CD4-positive, alpha-beta T cell treated with Interferon gamma for 1 hour (primary cell): ENCODE measurements at places on chromosomes 16 and 17.
A peak's percentile ranks its signal among the peaks of the same experiment; 100 is the strongest.

GRCh38 chr16:88382491-88383400, at the start of gene ZNF469:
Gene ZNF469, plus strand, starts transcription at chr16:88382959. Its CDS starts 44,512 bp downstream, at chr16:88427471.
- DNase-seq, result no peak

GRCh38 chr17:67442787-67443624, 65.9 kb downstream of the PITPNC1 start:
- no peak for DNase-seq

DNA sequence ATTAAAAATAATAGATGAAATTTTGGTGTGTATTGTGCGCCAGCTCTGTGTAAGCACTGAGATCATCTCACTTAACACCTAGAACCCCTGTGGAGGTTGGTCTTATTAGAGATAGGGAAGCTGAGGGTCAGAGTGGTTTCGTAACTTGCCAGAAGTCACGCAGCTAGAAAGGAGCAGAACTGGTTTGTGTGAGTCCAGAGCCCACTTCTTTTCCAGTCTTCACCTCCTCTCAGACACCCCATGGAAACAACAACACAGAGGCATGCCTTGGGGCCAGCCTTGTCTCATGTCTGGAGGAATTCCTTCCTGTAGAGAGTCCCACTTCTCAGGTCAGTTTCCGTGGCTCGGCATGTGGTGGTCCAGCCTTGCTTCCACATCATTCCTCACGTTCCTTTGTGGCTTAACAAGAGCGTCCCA, 16.5 kb downstream of the YPEL2 start:
- no peak for DNase-seq

DNA sequence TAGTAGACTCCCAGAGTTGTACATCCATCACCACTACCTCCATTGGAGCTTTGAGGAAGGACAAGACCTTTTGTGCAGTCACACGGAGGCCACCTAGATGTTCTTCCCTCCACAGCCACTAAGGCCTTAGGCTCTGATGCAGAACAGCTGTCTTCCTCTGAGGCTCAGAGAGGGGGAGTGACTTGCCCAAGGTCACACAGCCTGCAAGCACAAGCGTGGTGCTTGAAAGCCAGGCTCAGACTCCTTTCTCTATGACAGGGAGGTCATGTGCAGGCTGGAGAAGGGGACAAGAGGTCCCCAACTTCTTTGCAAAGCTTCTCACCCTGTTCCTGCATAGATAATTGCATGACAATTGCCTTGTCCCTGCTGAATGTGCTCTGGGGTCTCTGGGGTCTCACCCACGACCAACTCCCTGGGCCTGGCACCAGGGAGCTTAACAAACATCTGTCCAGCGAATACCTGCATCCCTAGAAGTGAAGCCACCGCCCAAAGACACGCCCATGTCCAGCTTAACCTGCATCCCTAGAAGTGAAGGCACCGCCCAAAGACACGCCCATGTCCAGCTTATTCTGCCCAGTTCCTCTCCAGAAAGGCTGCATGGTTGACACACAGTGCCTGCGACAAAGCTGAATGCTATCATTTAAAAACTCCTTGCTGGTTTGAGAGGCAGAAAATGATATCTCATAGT, 12.7 kb downstream of the SCGB1C2 start:
- DNase-seq, result no peak

DNA sequence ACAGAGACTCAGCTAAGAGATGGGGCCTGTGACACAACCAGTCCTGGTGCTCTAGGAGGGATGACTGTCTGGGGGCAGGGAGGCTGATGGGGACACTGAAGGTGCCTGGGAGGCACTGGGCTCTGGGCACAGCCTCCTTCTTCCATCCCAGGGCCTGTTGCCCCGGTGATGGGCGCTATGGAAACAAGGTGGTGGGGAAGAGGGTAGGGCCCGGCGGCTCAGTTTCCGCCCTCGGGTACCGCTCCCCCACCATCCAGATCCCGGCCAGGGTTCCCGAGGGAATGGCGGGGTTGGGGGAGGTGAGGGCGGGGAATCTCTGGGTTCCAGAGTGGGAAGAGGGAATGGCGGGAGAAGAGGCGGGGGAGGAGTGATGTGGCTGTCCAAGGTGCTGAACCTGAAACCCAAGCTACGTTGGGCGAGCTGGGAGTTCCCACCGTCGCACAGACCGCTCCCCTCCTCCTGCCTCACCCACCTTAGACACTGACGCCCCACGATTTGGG, 981 bp downstream of the KCNH4 start:
- DNase-seq, result no peak

- DNase-seq, result no peak
Measured at GRCh38 chr17:83085526-83086198, 6.3 kb downstream of the METRNL start.

- no peak for DNase-seq
Measured at GRCh38 chr17:50045154-50045553, 10.8 kb upstream of the ITGA3 start.

- no peak for DNase-seq
Measured at GRCh38 chr16:20838240-20838639, 31.9 kb downstream of the REXO5 start.

DNA sequence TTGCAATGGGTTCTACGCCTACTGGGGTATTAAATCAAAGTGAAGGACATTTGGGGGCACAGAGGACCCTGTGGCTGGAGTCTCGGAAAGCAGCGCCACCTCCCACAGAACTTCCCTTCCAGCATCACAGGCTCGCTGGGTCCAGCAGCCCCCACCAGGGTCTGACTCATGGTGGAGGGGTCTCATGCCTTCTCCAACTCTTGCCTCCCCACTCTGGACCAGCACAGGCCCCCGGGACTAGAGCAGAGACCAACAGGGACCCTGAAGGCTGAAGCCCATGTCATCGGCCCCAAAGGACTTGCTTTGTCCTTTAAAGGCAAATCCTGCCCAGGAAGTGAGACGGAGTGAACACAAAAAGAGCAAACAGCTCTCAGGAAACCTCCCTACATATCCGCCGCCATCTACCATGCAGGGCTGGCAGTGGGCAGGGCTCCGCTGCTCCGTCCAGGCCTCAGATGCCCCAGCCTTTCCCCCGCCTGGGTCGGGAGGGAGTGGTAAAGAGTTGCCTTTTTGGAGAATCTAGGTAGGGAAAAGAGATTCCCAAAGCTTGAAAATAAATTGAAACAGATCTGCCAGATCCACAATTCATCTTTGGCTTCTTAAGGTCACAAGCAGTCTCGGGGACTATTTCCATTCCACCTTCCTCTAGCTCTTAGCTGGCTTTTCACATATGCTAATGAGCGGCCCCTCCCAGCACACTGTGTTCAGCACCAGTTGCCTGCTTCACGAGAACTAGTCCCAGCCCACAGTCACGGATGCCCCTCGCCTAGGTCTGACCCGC, 2.1 kb upstream of the GPRC5C start:
- DNase-seq, result no peak

DNA sequence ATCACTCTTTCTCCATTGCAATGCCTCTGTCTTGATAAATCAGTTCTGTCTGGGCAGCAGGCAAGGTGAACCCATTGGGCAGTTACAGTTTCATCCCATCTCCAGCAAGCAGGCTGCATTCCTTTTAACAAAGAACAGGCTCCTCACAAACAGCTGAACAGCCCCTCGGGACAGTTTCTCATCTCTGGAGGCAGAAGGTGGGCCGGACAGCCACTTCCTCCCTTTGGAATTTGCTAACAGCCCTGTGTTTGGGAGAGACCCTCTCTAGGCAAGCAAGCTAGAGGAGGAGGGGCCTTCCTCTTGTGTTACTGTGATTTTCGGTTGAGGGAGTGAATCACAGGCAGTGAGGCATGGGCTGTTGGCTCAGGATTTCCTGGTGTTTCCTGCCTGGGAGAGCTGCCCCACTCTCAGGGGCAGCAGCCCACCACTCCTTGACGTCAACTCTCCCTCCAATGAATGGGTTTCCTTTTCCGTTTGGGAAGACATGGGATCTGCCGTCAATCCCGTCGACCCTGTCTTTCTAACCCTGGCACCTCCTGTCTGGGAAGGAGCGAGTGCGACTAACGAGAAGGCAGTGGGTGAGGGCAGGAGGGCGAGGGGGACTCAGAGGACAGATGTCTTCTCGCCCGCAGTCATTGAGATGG, 3.7 kb upstream of the PGS1 start:
- no peak for DNase-seq

- no peak for DNase-seq
Measured at GRCh38 chr17:57279432-57279831, 23.1 kb downstream of the MSI2 start.

GRCh38 chr16:66908116-66908515, 10.6 kb downstream of the CDH16 start:
- no peak for DNase-seq

DNA sequence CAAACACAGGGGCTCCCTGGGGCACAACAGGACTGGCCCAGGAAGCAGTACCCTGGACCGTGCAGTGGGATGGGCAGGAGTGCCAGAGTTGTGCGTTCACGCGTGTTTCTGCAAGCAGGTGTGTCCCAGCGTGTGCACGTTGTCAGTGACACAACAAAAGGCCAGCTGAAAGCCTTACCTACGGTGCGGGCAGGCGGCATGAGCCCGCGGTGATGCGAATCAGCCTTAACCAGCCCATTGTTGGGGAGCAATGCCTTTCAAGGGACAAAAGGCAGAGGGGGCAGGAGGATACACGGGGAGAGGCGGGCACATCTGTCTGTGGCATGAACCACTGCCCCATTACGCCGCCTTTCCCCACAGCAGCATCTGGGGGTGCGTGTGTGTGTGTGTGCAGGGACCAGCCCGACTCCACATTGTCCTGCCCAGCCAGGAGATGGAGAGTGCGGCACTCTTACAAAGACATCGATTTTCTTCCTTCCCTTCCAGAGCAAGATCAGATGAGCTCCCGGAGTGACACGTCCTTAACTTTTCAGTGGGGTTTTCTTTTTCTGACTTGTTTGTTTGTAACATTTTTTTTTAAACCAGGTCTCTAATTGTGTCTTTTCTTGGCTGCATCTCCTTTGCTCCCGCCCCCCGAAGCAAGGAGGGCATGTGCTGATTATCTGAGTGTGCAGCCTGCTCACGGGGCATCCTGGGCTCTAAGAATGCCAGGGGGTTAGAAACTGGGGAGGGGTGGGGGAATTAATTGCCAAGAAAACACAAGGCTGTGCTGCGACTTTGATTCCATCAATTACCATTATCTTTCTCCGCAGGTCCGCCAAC, 158.1 kb downstream of the ZNF423 start:
- DNase-seq, result no peak

- DNase-seq, result peak; percentile 43
Measured at GRCh38 chr17:78375401-78376151, 2.9 kb upstream of the PGS1 start.

DNA sequence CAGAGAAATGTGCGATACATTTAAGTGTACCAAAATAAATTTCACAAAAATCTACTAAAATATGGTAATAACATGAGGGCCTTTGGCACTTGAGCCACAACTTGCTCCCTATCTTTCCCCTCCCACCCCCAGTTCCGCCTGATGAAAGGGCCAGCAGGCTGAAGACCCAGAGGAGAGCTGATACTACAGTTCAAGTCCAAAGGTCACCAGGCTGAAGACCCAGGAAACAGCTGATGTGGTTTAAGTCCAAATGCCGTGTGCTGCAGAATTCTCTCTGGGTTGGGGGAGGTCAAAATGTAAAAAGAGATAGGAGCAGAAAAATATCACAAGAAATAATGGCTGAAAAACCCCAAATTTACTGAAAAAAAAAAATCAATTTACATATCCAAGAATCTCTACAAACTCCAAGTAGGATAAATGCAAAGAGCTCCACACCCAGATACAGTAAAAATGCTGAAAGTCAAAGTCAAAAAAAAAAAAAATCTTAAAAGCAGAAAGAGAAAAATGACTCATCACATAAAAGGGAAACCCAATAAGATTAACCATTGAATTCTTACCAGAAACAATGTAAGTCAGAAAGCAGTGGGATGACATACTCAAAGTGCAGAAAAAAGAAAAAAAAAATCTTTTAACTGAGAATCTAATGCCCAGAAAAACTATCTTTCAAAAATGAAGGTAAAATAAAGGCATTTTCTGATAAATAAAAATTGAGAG, 452.1 kb upstream of the ASIC2 start:
- DNase-seq, result no peak

DNA sequence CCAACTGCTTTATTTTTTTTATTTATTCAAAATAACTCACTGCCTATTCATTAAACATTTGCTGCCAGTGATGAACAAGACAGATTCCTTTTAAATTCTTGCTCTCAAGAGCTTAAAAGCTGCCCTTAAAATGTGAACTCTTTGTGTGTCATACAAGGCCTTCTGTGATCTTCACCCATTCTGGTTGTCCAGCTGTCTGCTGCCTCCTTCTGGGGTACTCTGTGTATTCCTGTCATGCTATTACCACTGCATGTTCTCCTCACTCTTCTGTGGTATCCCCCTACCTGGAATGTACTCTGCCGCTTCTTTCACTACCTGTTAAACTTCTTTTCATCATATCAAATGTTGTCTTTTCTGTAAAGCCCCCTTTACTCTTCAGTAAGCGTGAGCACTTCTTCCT, 165.8 kb downstream of the CHD9 start:
- DNase-seq, result no peak

DNA sequence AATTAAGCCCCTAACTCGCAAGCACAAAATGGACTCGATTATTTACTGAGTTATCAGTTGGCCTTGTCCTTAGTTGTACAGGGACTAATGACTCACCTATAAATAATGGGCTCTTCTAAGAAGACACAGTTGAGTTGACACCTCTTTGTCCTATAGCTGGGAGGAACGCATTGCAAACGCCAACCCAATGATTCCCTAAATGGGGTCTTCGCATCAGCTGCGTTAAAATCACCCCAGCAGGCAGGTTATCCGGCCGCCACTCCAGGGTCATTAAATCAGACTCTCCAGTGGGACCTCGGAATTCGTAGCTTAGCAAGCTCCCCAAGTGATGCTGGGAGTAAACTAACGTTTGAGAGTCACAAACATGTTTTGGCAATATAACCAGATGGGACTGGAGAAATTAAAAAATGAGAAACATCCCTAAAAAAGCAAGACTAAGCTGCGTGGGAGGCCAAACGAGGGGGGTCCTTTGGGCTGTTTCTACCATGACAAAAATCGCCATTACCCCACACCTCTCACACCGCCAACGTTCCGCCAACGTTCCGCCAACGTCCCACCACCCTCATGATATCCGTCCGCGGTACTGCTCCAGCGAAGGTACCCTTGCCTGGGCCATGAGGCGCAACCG, 932 bp upstream of the NFE2L1 start:
- no peak for DNase-seq

- DNase-seq, result no peak
Measured at GRCh38 chr17:14622615-14623101, 321.8 kb downstream of the HS3ST3B1 start.

GRCh38 chr17:18121144-18121910, 12.8 kb downstream of the MYO15A start:
- no peak for DNase-seq

DNA sequence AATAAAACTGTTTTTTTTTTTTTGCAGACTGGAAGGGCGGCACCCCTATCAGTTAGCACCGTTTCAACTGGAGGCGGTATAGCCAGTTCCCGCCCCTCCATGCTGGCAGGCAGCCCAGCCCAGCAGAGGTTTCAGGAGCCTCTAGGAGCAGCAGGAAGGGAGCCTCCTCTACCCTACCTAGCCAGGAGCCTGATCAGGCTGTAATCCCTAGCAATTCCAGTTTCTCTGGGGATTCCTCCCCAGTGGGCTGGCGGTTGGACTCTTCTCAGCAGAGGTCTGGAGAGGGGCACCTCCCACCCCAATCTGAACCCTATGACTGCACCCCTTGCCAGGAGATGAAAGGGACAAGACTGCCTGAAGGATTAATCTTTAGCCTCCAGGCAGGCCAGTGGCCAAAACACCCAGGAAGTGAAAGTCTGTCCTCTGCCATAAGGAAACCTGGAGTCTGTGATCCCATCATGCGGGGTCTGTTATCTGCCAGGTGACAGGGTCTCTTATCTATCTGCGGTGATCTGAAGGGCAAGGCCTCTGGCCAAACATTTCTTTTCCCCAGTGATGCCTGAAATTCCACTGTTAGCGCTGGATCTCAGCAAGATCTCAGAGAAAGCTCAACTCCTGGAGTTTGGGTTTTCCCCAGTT, 4.9 kb upstream of the CDH1 start:
- no peak for DNase-seq
